EH (cell line): ENCODE measurements at places on chromosomes 11 and 22.

DNA sequence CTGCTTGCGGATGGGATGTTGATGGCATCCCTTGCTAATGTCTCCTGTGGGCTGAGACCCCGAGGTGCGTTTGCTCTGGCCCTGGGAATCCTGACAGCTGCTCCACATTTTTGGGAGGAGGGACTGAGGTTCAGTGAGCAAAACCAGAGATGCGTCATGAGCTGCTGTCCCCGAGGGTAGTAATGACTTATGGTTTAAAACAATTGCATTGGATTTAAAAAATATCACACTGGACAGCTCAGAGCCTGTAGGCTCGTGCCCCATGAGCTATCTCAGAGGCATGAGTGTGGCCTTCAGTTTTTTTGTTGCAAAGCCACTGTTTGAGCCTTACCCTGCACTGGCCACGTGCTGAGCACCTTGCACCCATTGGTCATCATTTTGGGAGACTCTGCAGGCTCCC, 20.9 kb upstream of the PARVG start:
- DNase-seq, result peak; percentile 59

- peak; percentile 89 for DNase-seq
Measured at GRCh38 chr22:37229012-37229804, 14.9 kb downstream of the RAC2 start.

- no peak for DNase-seq
Measured at GRCh38 chr11:118305726-118306125, 1.2 kb downstream of the CD3E start.

DNA sequence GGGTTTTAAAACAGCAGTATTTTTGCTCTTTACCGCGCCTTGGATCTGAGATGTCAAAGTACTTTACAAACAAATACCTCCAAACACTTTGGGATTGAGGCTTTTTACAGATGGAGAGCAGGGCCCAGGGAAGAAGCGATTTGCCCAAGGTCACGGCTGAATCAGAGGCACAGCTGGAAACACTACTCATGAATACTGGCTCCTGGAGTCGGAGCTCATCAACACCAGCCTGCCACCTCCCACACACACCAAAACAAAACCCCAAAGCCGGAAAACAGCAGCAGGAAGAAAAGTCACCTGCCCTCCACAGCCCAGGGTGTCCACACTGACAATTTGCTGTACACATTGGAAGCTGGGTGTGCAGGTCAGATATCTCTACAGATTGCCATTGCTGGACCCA, 339.4 kb downstream of the CADM1 start:
- DNase-seq, result no peak

- peak; percentile 90 for DNase-seq
Measured at GRCh38 chr11:102798012-102798746, at the start of gene MMP1. TSS of gene MMP1 (minus strand) at chr11:102798160. CDS start at chr11:102798092, 68 bp downstream.

GRCh38 chr11:79054636-79055035, 386.2 kb downstream of the TENM4 start:
- DNase-seq, result peak; percentile 84

DNA sequence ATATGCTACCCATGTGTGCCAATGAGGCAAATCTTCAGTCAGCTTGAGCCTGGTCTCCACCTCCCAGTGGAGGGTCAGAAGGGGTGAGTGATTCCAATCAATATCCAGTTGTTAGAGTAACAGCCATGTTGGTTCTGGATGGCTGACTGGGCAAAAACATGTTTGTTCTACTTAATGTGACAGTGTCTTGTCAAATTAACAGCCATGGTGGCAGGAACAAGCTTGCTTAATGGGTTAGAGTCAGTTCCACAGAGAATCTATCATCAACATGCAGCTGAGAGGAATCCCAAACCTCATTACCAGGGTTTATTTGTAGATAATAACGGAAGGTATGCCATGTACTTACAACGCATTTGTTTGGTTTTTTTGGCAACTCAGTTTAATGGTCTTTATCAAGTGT, 133.2 kb downstream of the SLC17A6 start:
- no peak for DNase-seq

GRCh38 chr22:19694696-19695095, 19.6 kb upstream of the SEPTIN5 start:
- DNase-seq, result no peak

GRCh38 chr22:27851974-27852746, 50.6 kb upstream of the MN1 start:
- no peak for DNase-seq

DNA sequence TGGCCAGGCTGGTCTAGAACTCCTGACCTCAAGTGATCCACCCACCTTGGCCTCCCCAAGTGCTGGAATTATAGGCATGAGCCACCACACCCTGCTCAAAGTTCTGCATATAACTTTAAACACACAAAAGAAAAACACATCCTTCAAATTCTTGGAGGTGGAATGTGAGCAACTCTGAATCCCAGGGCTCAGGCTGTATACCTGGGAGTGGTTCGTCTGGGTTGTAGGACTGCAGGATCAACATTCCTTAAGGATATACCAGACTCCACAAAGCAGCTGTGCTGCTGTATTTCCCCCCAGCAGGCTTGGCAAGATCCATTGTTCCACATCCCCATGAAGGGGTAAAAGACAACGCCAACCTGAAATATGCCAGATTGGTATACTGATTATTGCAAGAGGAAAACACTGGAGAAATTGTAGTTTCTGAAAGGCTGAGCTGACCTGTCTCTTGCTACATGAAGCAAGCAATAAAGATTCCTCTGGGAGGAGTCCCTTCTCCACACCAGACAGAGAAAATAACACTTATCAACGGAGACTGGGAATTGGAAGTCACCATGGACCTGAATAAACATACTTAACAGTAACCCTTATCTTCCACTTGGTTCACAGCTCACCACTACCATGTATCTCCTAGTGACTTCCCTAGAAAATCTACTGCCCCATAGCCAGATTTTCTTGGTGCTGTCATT, 12.2 kb upstream of the RPS3 start:
- peak; percentile 55 for DNase-seq

DNA sequence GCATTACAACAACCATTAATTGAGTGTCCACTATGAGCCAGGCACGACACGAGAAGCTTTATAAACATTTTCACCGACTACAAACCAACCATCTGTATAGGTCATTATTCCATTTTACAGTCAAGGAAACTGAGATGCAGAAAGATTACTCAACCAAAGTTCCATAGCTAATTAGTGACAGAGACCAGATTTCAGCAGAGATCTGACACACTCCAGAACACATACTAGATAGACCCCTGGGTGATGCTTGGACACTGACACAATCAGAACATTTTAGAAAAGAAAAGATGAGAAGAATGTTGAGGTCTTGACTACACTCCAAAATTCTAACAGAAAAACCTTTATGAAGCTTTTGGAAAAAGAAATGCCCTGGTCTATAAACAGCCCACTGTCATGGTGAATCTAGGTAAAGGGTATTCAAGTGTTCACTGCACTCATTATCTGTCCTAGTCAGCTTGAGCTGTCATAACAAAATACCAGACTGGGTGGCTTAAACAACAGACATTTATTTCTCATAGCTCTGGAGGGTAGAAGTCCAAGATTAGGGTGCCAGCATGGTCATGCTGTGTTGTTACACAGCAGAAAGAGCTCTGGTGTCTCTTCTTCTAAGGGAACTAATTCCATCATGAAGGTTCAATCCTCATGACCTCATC, 89.0 kb downstream of the RELT start:
- peak; percentile 68 for DNase-seq

- DNase-seq, result peak; percentile 56
Measured at GRCh38 chr22:46303347-46303965, 6.8 kb downstream of the GTSE1 start.
